ENCODE measurements at places on chromosomes 6 and 20.
A peak's percentile ranks its signal among the peaks of the same experiment; 100 is the strongest.

DNA sequence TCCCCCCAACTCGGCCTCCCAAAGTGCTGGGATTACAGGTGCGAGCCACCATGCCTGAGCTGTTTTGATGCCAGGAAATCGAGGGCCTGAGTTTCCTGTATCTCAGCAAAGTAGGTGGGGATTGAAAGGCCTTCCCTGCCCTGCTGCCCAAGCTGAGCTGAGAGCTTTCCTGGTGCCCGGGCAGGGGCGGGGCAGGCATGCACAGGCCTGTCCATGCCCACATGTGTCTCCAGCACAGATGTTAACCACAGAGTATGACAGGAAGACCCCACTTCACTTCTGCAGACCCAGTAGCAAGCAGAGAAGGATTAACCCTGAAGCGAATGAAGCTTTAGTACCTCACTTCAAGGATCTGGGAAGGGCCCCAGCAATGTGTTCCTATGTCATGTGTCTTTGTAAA, 66.0 kb downstream of the GPR6 start:
- DNase-seq: no peak
- peaks cover 17% of the 10 kb centered on the region for H3K4me1 ChIP-seq
- H3K4me3 ChIP-seq: no peak overlapping the region
- no peaks in the 10 kb centered on the region for H3K36me3 ChIP-seq
- no peaks in the 10 kb centered on the region for H3K27me3 ChIP-seq
- H3K27ac ChIP-seq: no peak overlapping the region

DNA sequence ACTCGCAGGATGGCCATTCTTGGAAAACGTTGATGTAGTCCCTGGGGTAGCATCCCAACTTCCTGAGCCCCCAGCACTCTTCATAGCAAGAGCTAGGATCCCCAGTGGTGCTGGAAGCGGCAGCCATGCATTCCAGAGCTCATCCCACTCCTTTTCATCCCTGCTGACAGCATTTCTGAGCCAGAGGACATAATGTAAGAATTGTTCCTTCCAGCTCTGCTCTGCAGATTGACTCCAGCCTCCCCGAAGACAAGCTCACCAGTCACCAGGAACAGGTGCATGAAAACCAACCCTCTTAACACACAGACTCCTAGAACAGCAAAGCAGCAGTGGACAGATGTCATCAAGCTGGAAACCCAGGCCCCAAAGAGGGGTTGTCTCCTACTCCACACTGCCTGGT, 3.8 kb downstream of the SLC13A3 start:
- peaks cover 65% of the 10 kb centered on the region for H3K27me3 ChIP-seq
- H3K4me3 ChIP-seq: no peak overlapping the region
- no peaks in the 10 kb centered on the region for H3K36me3 ChIP-seq
- no peak for DNase-seq
- no peaks in the 10 kb centered on the region for H3K4me1 ChIP-seq
- no peak overlapping the region for H3K27ac ChIP-seq

GRCh38 chr6:170117111-170117972, 173.5 kb downstream of the DLL1 start:
- peaks cover 16% of the 10 kb centered on the region for H3K27me3 ChIP-seq
- peaks cover 8% of the 10 kb centered on the region for H3K36me3 ChIP-seq
- H3K27ac ChIP-seq: no peak overlapping the region
- no peaks in the 10 kb centered on the region for H3K4me1 ChIP-seq

DNA sequence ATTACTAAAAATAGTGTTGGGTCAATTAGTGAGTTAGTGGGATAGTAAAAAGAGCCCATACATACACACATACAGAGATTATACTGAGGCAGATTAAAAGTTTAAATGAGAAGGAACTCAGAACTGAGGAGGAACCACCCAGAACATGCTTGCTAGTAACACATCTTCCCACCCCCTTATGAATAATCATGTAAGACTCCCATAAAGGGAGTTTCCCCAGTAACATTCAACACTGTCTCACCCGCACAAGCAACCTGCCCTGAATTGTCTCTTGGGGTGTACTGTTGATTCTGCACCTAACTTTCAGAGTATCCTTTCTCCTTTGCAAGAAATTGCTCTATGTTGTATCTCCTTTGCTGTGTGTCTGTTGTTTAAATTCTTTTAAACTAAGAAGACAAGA, 11.1 kb upstream of the HLA-DQB2 start:
- H3K36me3 ChIP-seq: no peaks in the 10 kb centered on the region
- DNase-seq: no peak
- no peak overlapping the region for H3K27ac ChIP-seq
- peaks cover 65% of the 10 kb centered on the region for H3K27me3 ChIP-seq
- no peak overlapping the region for H3K4me3 ChIP-seq

DNA sequence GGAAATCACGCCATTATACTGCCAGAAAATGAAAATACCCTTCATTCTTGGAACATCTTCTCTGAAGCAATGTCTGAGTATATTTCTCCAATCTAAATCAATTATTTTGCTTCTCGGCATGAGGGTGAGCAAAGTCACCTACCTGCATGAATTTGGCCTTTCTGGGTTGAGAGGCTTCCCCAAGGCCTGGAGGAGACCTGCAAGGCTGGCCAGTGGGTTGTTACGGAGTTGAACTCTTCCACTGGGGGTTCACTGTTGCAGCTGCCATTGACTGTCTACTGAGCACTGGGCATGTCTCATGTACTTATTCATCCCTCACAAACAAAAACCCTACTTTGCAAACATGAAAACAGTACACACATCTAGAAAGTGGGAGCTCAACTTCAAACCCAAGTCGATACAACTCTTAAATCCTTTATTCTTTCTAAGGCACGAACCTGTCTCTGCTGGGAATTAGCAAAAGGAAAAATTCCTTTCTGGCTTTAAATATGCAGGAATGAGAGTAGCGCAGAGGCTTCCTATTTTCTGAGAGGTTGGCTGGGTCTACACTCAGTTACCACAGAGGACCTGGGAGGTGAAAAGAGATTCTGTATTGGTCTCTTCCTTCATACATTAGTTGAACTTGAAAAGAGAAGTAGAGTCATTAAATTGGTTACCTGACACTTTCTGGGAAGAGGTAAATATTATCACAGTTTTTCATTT, 87.6 kb upstream of the SGK1 start:
- DNase-seq: no peak
- peaks cover 3% of the 10 kb centered on the region for H3K4me1 ChIP-seq
- H3K4me3 ChIP-seq: no peak overlapping the region
- H3K27ac ChIP-seq: no peak overlapping the region
- no peaks in the 10 kb centered on the region for H3K27me3 ChIP-seq

DNA sequence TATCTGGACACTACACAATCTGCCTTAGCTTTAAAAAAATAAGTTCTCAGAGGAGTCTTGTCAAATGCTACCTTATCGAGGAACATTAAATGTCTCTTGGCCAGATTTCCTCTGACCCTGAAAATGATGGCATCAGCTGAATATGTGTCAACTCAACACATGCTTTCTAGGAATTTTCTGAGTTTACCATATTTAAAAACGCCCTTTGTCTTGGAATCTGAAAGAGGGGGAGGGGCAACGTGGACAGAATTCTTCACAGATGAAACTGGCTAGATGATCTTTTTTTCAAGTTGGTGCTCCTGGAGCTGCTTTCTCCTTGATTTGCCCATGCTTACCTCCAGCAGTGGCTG, 5.1 kb downstream of the SOX4 start:
- H3K27me3 ChIP-seq: peaks cover 46% of the 10 kb centered on the region
- no peak overlapping the region for H3K27ac ChIP-seq
- DNase-seq: no peak
- H3K4me1 ChIP-seq: peaks cover 22% of the 10 kb centered on the region

GRCh38 chr6:33613795-33614168, 7.3 kb upstream of the ITPR3 start:
- H3K4me1 ChIP-seq: peaks cover 9% of the 10 kb centered on the region
- no peak for DNase-seq
- H3K27me3 ChIP-seq: peaks cover 5% of the 10 kb centered on the region
- H3K27ac ChIP-seq: no peak overlapping the region
- H3K4me3 ChIP-seq: no peak overlapping the region

DNA sequence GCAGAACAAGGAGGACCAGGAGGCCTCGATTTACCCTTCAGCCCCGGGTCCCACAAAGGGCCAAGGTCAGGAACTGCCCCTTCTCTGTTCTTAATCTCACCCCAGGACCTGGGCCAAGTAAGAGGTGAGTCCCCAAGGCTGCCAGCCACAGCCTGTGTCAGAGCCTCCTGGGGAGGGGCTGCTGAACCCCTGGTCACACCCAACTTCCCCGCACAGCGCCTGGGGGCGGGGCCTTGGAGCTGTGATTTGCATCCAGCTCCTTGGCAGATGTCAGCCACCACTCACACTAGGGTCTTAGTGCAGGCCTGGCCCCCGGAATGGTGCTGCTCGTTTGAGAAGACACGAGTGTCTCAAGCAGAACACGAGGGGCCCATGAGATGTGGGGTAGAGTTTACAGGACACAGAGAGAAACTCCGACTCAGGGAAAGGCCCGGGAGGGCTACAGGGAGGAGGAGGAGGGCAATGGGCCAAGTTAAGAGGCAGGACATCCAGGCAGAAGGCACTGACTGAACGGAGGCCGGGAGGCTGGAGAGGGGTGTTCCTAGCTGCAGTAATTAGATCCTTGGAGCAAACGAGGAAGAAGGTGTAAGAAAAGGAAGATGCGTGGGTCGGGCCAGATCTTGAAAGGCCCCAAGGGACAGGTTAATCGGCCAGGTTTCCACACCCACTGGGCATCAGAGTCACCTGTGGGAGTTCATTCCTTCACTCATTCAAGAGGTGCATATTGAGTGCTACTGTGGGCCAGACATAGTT, 26.9 kb downstream of the ZBP1 start:
- peaks cover 7% of the 10 kb centered on the region for H3K27me3 ChIP-seq
- no peak for DNase-seq
- no peaks in the 10 kb centered on the region for H3K36me3 ChIP-seq
- H3K4me3 ChIP-seq: no peak overlapping the region
- peaks cover 3% of the 10 kb centered on the region for H3K4me1 ChIP-seq

- H3K27me3 ChIP-seq: no peaks in the 10 kb centered on the region
- peak overlapping the region; percentile 87 for H3K4me3 ChIP-seq
- DNase-seq: no peak
Measured at GRCh38 chr6:137871831-137872454, 4.9 kb downstream of the TNFAIP3 start.

DNA sequence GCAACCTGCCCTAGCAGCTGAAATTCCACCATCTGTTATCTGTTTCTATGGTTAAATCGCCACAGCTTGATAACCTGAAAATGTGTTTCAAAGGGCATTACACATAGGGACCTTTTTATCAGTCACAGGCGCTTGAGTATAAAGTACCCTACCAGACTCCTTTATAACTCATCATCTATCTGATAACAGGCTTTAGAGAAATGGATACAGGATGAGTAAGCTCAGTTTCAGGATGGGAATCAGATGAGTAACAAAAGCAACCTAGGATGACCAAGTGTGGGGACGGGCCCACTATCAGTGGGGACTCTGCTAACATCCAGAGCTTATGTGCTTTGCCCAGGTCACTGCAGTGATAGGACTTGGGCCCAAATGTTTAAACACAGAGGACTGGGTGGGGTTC, 75.6 kb downstream of the PRND start:
- no peak for DNase-seq
- H3K36me3 ChIP-seq: peaks cover 87% of the 10 kb centered on the region
- no peak overlapping the region for H3K4me3 ChIP-seq
- no peak overlapping the region for H3K27ac ChIP-seq
- H3K4me1 ChIP-seq: peaks cover 30% of the 10 kb centered on the region

GRCh38 chr20:45406260-45407066, 1.6 kb upstream of the DBNDD2 start:
- peak overlapping the region; percentile 71 for H3K4me3 ChIP-seq
- H3K27ac ChIP-seq: no peak overlapping the region
- peaks cover 12% of the 10 kb centered on the region for H3K36me3 ChIP-seq
- peak; percentile 45 for DNase-seq
- H3K27me3 ChIP-seq: peaks cover 22% of the 10 kb centered on the region

DNA sequence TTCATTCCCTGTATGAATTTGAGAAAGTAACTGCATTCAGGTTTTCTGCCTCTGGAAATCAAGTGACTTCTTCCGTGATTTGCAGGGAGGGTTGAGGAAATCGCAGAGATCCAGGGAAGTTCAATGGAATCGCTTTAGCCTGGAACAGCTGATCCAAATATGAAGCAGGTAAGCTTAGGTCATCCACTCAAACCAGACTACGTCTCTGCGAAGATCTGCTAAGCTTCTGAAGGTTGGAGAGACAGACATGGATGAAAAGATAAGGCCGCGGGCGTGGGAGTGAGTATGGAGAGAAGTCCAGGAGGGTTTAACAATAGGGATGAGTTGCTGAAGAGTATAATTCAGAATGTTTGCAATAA, 34.2 kb upstream of the BTN3A2 start:
- peak overlapping the region; percentile 75 for H3K4me3 ChIP-seq
- H3K36me3 ChIP-seq: peaks cover 3% of the 10 kb centered on the region
- no peak for DNase-seq

- H3K4me3 ChIP-seq: no peak overlapping the region
- no peaks in the 10 kb centered on the region for H3K4me1 ChIP-seq
- peaks cover 4% of the 10 kb centered on the region for H3K27me3 ChIP-seq
- no peak overlapping the region for H3K27ac ChIP-seq
Measured at GRCh38 chr6:1082285-1082935, 229.5 kb upstream of the FOXQ1 start.

DNA sequence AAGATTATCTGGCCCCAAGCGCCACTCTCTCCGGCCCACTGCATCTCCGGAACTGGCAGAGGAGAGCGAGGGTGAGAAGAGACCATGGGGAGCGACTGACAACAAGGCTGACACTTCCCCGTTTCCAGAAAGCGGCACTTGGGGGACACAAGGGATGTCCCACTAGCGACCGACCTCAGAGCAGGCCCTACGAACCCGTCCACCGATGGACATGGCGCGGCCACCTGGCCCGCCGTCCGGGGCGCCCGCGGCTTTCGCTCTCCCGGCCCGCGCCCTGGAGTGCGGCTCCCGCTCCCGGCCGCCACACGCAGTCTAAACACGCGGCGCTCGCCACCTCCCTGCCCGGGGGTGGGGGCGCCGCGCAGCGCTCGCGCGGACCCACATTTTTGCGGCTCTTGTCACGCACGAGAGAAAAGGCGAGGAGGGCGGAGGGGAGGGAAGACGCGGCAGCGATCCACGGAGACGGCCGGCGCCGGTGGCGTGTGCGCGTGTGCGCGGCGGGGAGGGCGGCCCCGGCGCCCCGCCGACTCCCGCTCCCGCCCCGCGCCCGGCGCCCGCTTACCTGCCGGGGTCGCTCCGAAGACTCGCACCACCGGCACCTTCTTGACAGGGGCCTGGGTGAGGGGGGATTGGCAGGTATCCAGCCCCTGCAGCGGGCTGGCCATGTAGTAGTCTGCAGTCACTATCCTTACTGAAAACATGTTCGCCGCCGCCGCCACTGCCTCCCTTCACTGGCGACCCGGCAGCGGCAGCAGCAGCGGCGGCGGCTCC, 645 bp downstream of the REV3L start:
- H3K4me1 ChIP-seq: peaks cover 58% of the 10 kb centered on the region
- H3K36me3 ChIP-seq: peaks cover 5% of the 10 kb centered on the region

GRCh38 chr20:17482536-17482935, 48.6 kb downstream of the BFSP1 start:
- peaks cover 17% of the 10 kb centered on the region for H3K27me3 ChIP-seq
- H3K4me3 ChIP-seq: no peak overlapping the region
- H3K36me3 ChIP-seq: no peaks in the 10 kb centered on the region
- H3K27ac ChIP-seq: no peak overlapping the region

GRCh38 chr6:144737998-144738397, 452.9 kb downstream of the UTRN start:
- no peaks in the 10 kb centered on the region for H3K4me1 ChIP-seq
- H3K27me3 ChIP-seq: no peaks in the 10 kb centered on the region
- no peak overlapping the region for H3K4me3 ChIP-seq
- no peak for DNase-seq
- H3K36me3 ChIP-seq: peaks cover 42% of the 10 kb centered on the region

GRCh38 chr6:4568138-4568537, 208.1 kb upstream of the CDYL start:
- H3K36me3 ChIP-seq: peaks cover 2% of the 10 kb centered on the region
- no peak overlapping the region for H3K27ac ChIP-seq
- H3K4me1 ChIP-seq: no peaks in the 10 kb centered on the region
- H3K27me3 ChIP-seq: no peaks in the 10 kb centered on the region
- DNase-seq: no peak
